Stimulated activated CD4-positive, alpha-beta T cell treated with anti-CD3 and anti-CD28 coated beads, Interleukin-1b, Interleukin-23, amount 100 ng/mL, for 4 hours (primary cell): ENCODE measurements at places on chromosomes 3 and 15.

GRCh38 chr15:39025321-39025720 is 460.7 kb upstream of the RASGRP1 start:
- DNase-seq = no peak

- no peak for DNase-seq
Observed at GRCh38 chr3:45890405-45890804, 4.1 kb downstream of the CCR9 start.

GRCh38 chr3:13016083-13016720 is 57.0 kb downstream of the IQSEC1 start:
- DNase-seq = no peak

DNA sequence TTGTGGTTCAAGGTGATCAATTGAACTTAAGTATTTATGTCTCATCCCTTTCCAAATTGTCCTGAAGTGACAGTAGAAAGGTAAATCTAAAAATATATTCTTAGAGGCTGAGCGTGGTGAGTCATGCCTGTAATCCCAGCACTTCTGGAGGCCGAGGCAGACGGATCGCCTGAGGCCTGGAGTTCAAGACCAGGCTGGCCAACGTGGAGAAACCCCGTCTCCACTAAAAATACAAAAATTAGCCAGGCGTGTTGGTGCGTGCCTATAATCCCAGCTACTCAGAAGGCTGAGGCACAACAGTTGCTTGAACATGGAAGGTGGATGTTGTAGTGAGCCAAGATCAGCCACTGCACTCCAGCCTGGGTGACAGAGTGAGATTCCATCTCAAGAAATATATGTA is 226.6 kb downstream of the DPH6 start:
- no peak for DNase-seq

DNA sequence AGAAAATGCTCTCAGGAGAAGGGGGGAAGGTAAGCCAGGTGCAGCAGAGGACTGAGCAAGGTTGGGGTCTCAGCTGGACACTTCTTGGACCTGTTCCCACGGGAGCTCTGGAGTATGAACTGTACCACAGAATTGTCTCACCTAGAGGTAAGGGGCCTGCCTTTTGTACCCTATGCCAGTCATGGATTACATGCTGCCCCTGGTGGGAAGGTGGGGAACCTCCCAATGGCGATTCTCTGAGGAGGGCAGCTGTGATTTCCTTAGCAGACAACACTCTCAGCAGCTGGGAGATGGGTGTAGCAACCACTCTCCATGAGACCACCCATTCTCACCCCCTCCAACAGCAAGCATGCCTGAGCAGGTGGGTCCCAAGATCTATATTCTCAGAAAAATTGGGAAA is 329.4 kb upstream of the CTNNB1 start:
- no peak for DNase-seq

DNA sequence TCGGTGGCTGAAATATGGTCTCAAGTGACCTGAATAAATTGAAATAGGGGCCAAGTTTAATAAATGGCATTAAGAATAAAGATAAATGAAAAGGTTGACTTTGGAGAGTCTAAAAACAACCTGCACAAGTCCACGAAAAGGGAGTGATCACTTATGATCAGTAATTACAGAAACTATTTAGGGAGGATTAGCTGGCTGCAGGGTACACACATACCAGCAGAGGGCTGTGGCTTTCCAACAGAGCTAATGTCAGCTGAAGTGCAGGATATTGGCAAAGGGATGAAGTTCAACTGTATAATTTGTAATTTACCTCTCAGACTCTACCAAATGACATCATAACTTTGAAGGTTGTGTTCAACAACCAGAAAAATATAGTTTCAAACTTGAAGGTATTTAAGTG is 86.8 kb downstream of the SYNPR start:
- no peak for DNase-seq

DNA sequence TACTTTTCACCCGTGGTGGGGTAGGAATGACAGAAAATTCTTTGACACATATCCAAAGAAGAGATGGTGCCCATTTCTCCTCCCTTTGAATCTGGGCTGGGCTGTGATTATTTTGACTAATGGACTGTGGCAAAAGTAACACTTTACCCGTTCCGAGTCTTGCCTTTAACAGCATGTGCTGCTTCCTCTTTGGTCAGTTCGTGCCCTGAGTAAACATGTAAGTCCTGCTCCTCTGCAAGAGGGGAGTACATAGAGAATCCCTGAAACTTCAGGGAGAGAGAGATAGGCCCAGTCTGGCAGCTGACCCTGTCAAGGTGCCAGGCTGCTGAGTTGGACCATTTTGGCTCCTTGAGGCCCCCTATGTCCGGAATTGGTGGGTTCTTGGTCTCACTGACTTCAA is 243.1 kb downstream of the EPHB1 start:
- no peak for DNase-seq

GRCh38 chr3:186464424-186465093 is 79.6 kb downstream of the CRYGS start:
- no peak for DNase-seq

- no peak for DNase-seq
Observed at GRCh38 chr3:123138839-123139444, 62.8 kb upstream of the SEC22A start.

DNA sequence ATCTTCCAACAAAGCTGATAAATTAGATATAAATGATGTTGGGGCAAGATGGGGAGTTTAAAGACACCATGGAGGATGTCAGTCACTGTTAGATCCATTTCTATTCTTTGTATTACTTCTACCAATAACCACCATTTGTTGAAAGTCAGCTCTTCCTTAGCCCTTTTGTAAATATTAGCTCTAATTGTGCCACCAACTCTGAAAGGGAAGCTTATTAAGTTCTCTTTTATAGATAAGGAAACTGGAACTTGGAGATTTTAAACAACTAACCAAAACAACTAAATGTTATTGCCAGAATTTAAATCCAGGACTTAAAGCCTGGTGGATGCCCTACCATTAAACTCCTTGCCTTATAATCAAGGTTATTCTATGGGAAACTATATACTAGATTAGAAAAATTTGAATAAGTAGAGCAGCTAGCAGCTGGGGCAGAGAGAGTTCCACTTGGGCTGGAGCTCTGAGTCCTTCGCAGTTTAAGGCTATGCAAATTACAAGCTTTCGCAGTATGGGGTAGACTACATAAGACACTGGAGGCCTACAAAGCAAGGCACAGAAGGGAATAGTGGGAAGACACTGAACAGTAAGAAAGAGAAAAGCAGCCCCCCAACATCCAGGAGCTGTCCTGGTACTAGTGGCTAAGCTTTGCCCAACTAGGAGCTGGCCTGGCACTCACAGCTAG is 52.6 kb downstream of the TM4SF18 start:
- DNase-seq = no peak

DNA sequence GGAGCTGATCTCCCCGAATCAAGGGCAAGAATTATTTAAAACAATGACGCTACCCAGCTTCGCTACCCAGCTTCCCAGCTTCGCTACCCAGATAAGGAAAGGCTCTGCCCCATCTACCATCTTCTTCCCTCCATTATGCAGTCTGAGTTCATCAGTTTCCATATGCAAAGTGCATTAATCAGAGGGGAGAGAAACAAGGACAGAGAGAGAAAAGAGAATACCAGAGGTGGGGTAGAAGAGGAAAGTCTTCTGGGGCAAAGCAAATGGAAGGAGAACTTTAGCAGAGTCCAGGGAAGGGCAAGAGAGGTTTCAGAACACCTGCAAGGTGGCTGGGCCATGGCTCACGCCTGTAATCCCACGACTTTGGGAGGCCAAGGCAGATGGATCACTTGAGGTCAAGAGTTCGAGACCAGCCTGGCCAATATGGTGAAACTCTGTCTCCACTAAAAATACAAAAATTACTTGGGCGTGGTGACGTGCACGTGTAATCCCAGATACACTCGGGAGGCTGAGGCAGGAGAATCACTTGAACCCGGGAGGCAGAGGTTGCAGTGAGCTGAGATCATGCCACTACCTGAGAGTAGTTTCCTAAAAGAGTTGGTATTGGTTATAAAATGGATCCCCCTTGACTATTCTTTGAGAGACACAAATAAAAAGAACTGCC is 70.4 kb upstream of the SPATA12 start:
- no peak for DNase-seq

DNA sequence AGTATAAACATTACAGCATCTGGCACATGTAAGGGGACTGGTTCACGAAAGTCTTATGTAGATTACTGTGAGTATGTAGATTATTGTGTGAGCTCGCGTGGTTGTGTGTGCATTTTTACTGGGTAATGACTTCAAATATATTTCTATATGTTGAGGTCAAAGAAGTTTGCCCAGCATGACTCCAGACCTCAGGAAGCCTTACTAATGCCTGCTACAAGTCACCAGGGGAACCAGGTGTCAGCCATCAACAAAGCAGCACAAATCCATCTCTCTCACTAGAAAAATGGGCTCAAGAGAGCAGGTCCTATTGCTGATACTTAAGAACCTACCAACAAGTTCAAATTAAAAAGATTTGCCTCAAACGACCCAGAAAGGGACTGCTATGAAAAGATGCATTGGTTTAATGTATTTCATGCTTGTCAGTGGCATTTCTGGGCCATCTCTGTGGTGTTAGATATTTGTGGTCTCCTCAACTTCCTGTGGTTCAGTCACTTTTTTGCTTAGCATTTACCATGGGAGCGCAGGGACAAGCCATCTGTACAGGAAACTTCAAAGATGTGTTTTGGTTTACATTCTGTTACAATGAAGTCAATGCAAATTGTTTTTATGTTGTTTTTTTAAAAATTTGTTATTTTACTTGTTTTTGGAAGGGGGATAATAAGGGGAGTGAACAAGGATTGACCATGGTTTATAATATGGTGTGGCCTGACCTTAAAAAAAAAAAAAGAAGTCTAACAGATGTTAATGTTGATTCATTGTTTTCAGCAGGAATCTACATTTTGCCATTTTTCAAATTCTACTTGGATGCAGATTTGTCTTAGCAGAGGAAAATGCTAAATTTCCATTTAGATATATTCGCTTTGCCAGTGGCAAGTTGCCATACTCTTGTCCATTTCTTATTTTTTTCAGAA is 172.1 kb upstream of the ADAMTS9 start:
- DNase-seq = no peak

DNA sequence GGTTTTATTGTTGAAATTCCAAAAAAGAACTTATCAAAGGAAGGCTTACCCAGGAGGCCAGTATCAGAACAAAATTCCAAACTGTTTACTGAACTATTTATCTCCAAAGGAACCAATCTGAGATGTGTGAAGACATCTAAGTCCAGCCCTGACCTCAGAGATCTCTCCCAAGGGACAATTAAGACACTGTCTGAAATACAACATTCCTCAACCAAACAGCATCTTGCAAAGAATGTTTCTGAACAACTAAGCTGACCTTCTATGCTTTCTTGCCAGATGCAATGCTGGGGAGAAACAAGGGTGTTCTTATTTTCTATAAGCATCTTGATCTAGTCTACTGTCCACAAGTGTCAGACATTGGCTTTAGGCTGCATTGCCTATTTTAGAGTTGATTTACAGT is 13.6 kb downstream of the PDZRN3 start:
- DNase-seq = no peak
